ENCODE measurements at places on chromosomes 12 and 14. TPM values are rescaled to one million over a fixed set of nuclear protein-coding genes. Genes with fewer than 3 reads are reported as not detected.

Gene SIX6
- not detected for total RNA-seq

DNA sequence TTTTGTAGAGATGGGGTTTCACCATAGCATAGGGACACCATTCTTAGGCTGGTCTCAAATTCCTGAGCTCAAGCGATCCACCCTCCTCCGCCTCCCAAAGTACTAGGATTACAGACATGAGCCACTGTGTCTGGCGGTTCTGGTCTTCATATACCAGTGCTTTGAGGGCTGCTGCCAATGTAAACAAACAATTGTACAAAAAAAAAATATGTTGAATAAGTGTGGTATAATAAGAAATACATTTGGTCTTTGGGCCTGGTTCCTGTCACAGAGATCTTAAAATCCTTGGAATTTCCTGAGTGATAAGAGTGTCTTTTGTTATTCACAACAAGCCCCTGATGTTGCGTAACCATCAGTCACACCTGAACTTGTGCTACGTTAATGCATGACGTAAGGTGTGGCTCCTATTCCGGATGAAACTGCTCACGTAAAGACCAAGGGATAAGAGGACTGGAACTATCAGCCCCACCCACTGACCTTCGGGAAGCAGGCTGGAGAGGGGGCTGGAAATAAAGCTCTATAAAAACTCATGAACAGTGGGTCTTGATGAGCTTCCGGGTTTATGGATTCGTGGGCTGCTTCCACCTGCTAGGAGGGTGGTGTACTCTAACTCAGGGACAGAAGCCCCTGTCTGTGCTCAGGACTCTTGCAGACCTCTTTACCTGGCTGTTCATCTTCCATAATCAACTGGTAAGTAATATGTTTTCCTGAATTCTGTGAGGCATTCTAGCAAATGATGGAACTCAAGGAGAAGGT is 16.5 kb upstream of the RIMKLB start:
- DNase-seq: no peak

GRCh38 chr12:63985456-63985855 is 141.0 kb downstream of the SRGAP1 start:
- DNase-seq: no peak

GRCh38 chr12:41970744-41971143 is 173.9 kb downstream of the GXYLT1 start:
- no peak for DNase-seq

Gene TMEM233
- not detected for total RNA-seq

- DNase-seq: no peak
These were observed 942.6 kb downstream of the GALC start for GRCh38 chr14:87050421-87050820.

Gene KRT78
- total RNA-seq: not detected

Gene DGKA
- 17.1 TPM for total RNA-seq
